ENCODE measurements at places on chromosomes 16 and 17. TPM values are rescaled to one million over a fixed set of nuclear protein-coding genes. Genes with fewer than 3 reads are reported as not detected.

DNA sequence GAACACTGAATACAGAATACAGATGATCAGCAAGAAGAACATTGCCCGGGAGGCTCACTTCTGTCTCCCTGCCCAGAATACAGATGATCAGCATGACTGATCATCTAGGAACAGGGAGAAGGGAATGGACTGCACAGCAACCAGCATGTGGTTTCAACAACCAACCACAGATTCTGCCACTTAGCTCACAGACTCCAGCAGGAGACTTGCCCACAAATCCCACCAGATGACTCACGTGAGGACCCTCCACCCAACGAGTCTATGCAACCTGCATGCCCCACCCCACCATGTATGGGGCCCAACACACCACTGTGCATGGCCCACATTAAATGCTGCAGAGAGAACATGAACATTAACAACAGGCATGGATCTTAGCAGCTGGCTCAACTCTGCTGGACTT, 36.1 kb upstream of the ALOX12 start:
- DNase-seq: no peak

- no peak for DNase-seq
Measured at GRCh38 chr17:63928966-63929695, 3.0 kb downstream of the CD79B start.

DNA sequence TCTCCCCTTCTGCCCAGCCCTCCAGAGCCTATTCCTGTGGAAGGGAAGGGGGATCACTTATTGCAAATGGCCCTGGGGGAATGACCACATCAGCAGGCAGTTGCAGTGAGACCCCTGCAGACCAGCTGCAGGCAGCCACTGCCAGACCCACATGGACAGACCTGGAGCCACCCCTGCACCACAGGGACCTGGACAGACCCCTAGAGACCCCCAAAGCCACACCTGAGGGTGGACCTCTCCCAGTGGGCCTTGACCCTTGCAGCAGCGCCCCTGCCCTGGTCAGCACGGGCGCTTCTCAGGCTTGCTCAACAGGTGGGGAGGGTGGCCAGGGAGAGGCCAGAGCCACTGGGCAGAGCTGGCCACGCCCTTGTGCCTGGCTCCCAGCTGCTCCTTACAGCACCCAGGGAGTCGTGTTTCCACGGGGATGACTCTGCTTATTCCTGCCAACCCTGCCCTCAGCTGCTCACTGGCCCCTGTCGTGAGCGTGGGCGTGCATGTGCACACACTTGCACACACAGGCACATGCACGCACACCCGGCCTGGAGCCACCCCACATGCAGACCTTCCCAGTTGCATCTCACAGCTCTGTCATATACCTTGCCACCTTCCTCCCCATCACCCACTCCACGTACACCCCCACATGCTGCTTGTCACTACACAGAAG, 1.3 kb upstream of the SCN4A start:
- no peak for DNase-seq

DNA sequence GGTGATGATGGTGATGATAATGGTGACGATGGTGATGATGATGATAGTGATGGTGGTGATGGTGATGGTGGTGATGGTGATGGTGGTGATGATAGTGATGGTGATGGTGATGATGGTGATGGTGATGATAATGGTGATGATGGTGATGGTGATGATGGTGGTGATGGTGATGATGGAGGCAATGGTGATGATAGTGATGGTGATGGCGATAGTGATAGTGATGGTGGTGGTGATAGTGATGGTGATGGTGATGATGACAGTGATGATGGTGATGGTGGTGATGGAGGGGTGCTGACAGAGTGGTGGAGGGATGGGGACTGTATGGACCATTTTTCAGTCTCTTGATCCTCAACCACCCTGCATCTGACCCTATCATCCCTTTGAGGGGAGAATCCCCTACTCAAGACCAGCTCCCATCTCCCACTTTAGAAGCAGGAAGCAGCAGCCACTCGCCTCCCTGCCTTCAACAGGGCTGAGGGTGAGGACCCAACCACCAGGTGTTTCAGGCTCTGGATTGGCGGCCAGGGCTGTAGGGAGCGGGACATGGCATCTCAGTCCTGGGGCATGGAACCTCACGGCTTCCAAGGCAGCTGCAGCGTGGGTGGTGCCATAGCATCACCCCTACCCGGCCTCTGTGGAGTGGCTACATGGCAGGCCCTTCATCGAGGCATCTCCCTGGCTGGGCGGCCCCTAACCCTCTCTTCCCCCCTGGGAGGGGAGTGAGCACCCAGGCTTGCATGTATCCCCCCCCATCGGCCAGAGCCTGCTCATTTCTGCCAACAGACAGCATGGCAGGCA, 4.5 kb downstream of the FSCN2 start:
- no peak for DNase-seq

The CHD9NB gene
- 2.2 TPM for total RNA-seq

The COA3 gene
- total RNA-seq: 80.4 TPM
